GM23248 (cell line): ENCODE measurements at places on chromosomes 2 and 18. TPM values are rescaled to one million over a fixed set of nuclear protein-coding genes. Genes with fewer than 3 reads are reported as not detected.

Gene KIF5C
- 0.19 and 0.22 TPM in 2 replicates for polyA plus RNA-seq

- DNase-seq = no peak
Measured at GRCh38 chr2:24221343-24222050, 46.6 kb downstream of the FAM228A start.

- DNase-seq = no peak
Measured at GRCh38 chr2:57453945-57454344, 592.7 kb upstream of the VRK2 start.

DNA sequence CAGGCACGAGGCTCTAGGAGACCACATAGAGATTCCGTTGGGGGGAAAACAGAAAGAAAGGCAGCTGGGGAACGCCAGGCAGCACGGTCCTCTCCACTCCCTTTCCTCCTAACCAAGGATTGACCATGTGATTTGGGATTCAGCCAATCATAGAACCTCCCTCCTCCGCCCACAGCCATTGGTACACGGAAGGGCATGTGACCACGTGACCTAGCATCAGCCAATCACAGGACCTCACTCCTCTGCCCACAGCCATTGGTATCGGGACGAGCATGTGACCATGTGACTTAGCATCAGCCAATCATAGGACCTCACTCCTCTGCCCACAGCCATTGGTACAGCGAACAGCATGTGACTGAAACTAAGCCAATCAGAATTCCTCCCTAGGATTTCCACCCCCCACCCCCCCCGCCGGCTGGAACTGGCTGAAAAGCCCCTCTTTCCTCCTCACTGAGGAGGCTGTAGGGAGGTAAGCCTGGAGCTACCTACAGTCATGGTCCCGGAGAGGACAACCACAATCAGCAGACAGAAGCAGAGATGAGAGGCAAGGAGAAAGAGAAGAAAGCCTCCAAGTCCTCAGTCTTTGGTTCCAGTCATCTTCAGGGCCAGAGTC lies 7.6 kb downstream of the SERPINE2 start:
- DNase-seq = peak; percentile 21

Gene CD28
- polyA plus RNA-seq = 0.10 and 0.11 TPM in 2 replicates

GRCh38 chr2:73070643-73071359 lies 711 bp downstream of the SFXN5 start:
- peak; percentile 72 for DNase-seq

GRCh38 chr2:71547616-71548285 lies 94.4 kb downstream of the DYSF start:
- no peak for DNase-seq

Gene GPR35
- polyA plus RNA-seq = 0.14 and 0.27 TPM in 2 replicates

Gene CPO
- polyA plus RNA-seq = 0.20 TPM in 1 of 2 replicates, not detected in the other

DNA sequence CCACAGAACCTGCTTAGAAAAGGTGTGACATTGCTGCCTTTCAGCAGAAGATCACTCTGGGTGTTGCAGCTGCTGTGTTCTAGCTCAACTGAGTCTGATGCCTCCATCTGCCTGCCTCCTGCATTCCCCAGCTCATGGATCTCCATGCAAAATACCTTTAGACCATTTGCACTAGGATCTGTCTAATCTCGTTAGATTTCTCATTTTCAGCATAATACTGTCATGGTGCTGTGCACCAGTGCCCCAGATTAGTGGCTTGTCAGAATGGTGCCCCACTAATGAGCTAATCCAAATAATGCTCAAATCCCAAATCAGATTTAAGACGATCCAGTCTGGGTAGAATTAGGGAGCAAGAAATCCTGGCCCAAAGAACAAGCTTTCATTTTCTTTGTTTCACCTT lies 284.4 kb upstream of the PARD3B start:
- no peak for DNase-seq

Gene CCDC85A
- polyA plus RNA-seq = 1.6 TPM in 2 replicates

- no peak for DNase-seq
Measured at GRCh38 chr18:9851511-9851910, 34.3 kb upstream of the TXNDC2 start.

GRCh38 chr18:34977838-34978532 lies 63.2 kb upstream of the MAPRE2 start:
- DNase-seq = peak; percentile 39

GRCh38 chr2:240725671-240726070 lies 34.0 kb downstream of the AQP12A start:
- DNase-seq = no peak

Gene CD8B2
- polyA plus RNA-seq = not detected in 2 replicates

DNA sequence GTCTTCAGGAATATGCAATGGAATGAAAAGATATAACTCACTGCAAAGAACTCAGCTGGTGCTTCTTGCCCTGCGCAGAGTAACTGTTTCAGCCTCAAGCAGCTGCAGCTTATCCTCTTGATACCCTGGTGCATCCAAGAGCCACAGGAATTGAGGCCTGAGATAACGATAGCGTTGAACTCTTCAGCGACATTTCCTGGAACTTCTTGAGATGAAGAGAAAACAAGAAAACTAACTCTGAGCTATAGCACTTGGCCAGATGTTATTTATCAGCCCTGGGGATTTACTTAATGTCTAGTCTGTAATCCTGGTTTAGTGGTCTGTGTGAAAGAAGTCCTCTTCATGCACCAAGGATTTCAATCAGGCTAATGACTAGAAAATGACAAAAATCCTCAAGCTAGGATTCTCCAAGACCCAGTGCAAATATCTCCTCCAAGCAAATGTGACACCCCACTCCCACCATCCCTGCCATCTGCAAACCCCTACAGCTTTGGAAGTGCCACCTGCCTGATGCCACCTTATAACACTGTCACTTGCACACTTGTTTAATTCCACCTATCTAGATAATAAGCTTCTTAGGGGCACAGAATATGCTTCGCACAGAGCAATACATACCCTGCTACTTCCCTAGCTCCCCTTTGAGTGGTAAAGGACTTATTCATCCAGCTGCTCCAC lies 40.6 kb downstream of the EHD3 start:
- no peak for DNase-seq

GRCh38 chr2:49569176-49569575 lies 414.9 kb upstream of the FSHR start:
- no peak for DNase-seq

- DNase-seq = no peak
Measured at GRCh38 chr18:58532972-58533371, 95.9 kb downstream of the ALPK2 start.

GRCh38 chr18:80246445-80247392 lies 595 bp downstream of the PARD6G start:
- peak; percentile 49 for DNase-seq

Gene AGXT
- polyA plus RNA-seq = not detected in 2 replicates

DNA sequence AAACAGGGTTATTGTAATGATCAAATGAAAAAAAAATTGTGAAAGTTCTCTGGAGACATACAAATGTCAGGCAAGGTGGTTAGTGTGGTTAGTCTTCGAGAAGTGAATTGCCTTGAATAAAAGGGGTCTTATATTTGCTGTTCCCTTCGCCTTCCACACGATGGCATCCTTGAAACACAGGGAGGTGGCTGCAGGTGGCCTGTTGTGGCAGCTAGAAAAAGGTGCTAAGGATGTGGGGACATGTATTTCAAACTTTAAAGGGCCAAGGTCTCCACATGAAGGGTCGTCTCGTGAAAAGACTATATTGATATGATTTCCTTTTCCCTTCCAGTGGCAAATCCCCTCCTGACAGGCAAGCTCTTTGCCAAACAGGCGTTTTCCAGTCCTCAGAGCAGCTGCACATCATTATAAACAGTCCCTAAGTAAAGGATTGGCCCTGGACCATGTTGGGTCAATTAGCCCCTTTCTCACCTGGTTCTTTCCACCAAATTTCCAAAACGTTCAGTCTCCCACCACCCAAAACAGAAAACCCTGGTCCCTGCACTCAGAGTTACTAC lies 68.5 kb downstream of the COPS8 start:
- DNase-seq = peak; percentile 65

Gene CNDP2
- 72.2 and 72.7 TPM in 2 replicates for polyA plus RNA-seq

DNA sequence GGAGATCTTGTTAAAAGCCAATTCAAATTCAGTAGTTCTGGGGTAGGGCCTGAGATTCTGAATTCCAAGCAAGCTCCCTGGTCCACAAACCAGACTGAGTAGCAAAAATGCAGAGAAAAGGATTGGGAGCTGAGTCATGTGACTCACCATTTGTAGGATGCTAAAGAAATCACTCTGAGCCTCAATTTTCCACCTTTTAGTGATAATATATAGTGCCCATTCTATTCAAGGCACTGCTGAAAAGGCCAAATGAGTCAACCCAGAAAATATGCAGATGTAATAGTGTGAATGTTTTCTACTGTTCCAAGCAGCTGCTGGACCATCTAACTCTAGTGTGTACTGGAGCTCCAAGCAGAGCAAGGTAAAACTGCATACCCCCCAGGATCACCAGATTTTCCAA lies 47.2 kb downstream of the SLC14A2 start:
- peak; percentile 75 for DNase-seq

Gene SCN2A
- 1.6 and 1.8 TPM in 2 replicates for polyA plus RNA-seq

Gene DTNA
- polyA plus RNA-seq = 5.5 and 6.2 TPM in 2 replicates

Gene SMARCAL1
- polyA plus RNA-seq = 30.5 and 32.3 TPM in 2 replicates
